Adrenal gland (tissue), 19 donors: ENCODE measurements at places on chromosomes 2 and 18. TPM values are rescaled to one million over a fixed set of nuclear protein-coding genes. Genes with fewer than 3 reads are reported as not detected.

Gene CHRND
- total RNA-seq, result 0.11 TPM

Gene KIAA2012
- total RNA-seq, result not detected

Gene CXCR1
- total RNA-seq, result 0.07 TPM

Gene CRACDL
- 1.7 TPM for total RNA-seq

Gene GPR45
- not detected for total RNA-seq

Gene NEURL3
- total RNA-seq, result not detected

Gene ITGA4
- 14.5 TPM for total RNA-seq

Gene GKN2
- not detected for total RNA-seq

Gene CDCA7
- 0.65 TPM for total RNA-seq

Gene PSMG2
- 99.9 TPM for total RNA-seq

Gene IHH
- 0.11 TPM for total RNA-seq

Gene CERKL
- not detected for total RNA-seq

Gene SGPP2
- total RNA-seq, result 11.2 TPM

Gene BBS5
- total RNA-seq, result 4.8 TPM

Gene KRTCAP3
- 7.1 TPM for total RNA-seq

GRCh38 chr2:224781400-224781799, 65.2 kb upstream of the CCDC195 start:
- no peaks in the 10 kb centered on the region for H3K36me3 ChIP-seq
- no peaks in the 10 kb centered on the region for H3K27me3 ChIP-seq
- H3K27ac ChIP-seq, result peak overlapping the region; percentile 57
- no peak for DNase-seq
- peaks cover 23% of the 10 kb centered on the region for H3K4me1 ChIP-seq
- no peak overlapping the region for H3K4me3 ChIP-seq

DNA sequence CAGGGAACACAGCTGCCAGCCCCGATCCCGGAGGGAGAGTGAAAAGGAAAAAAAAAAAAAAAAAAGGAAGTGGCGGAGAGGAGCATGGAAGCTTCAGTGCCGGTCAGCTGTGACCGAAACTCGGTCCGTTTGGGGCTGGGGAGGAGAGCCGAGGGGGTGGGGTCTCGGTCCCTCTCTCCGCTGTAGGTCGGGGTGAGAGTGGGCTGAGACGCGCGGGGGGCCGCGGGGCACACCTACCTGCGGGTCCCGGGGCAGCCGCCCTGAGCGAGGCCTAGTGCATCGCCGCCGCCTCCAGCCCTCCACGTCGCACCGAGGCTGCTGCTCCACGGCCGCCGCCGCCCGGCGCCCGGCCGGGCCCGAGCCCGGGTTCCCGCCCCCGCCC, 536 bp downstream of the VPS54 start:
- H3K27me3 ChIP-seq, result no peaks in the 10 kb centered on the region
- peak overlapping the region; percentile 49 for H3K4me3 ChIP-seq
- peak; percentile 51 for DNase-seq
- peaks cover 31% of the 10 kb centered on the region for H3K4me1 ChIP-seq
- H3K36me3 ChIP-seq, result no peaks in the 10 kb centered on the region

GRCh38 chr2:27078267-27079194, at the start of gene EMILIN1:
Gene EMILIN1 (plus strand): TSS chr2:27078615. CDS start chr2:27079066, 451 bp downstream.
- DNase-seq, result peak; percentile 86
- no peaks in the 10 kb centered on the region for H3K27me3 ChIP-seq
- peaks cover 6% of the 10 kb centered on the region for H3K36me3 ChIP-seq
- peak within 1 kb of the TSS; percentile 62 for H3K27ac ChIP-seq
- H3K4me1 ChIP-seq, result peaks cover 8% of the 10 kb centered on the region

DNA sequence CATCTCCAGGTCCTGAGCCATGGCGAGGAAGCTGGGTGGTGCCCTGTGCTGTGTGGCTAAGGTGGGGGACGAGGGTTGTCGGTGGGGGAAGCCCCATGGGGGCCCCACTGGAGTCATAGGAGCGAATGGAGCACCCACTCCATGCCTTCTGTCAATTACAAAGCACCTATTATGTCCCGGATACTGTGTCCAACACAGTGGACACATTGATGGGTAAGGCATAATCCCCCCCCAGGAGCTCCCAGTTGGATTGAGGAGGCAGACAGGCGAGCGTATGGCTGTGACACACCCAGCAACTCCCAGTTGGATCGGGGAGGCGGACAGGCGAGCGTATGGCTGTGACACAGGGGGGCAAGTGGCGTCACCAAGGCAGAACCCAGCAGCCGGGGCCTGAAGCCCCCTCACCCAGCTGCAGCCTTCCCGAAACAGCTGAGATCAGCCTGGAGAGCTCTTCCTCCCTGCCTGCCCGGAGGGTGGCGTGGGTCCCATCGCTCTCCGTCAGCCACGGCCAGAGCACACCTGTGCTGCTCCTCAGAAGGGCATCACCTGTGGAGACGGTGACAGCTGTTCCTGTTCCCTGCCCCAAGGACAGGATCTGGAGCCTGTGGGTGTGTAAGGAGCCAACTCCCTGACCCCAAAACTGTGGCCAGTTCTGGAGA, 69.6 kb downstream of the HPCAL1 start:
- H3K27me3 ChIP-seq, result no peaks in the 10 kb centered on the region
- no peak overlapping the region for H3K27ac ChIP-seq
- no peak overlapping the region for H3K4me3 ChIP-seq
- no peak for DNase-seq
- H3K4me1 ChIP-seq, result no peaks in the 10 kb centered on the region

- H3K4me1 ChIP-seq, result no peaks in the 10 kb centered on the region
- H3K27ac ChIP-seq, result no peak overlapping the region
- H3K36me3 ChIP-seq, result no peaks in the 10 kb centered on the region
- DNase-seq, result no peak
- no peak overlapping the region for H3K4me3 ChIP-seq
These were observed 79.8 kb downstream of the DTNA start for GRCh38 chr18:34789768-34790344.

DNA sequence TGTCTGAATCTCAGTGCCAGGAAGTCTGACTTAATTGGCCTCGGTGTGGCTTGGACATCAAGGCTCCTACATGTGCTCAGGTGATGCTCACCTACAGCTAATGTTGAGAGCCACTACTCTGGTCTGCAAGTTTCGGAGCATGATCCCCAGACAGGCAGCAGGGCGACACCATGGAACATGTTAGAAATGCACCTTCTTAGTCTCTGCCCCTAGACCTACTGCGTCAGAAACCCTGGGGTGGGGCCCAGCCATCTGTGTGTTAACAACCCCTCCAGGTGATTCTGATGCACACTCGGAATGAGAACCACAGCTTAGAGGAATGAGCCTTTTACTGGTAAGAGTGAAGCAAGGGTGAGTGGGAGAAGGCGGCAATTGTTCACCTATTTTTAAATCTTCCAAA, 86.9 kb upstream of the NABP1 start:
- no peak overlapping the region for H3K27ac ChIP-seq
- H3K4me3 ChIP-seq, result no peak overlapping the region

GRCh38 chr2:38505779-38506178, 96.9 kb downstream of the HNRNPLL start:
- peaks cover 35% of the 10 kb centered on the region for H3K4me1 ChIP-seq
- H3K27me3 ChIP-seq, result no peaks in the 10 kb centered on the region
- peak overlapping the region; percentile 59 for H3K27ac ChIP-seq
- H3K36me3 ChIP-seq, result no peaks in the 10 kb centered on the region
- DNase-seq, result peak; percentile 77

GRCh38 chr18:79713341-79713740, 33.7 kb downstream of the CTDP1 start:
- no peaks in the 10 kb centered on the region for H3K27me3 ChIP-seq
- H3K4me1 ChIP-seq, result no peaks in the 10 kb centered on the region
- H3K36me3 ChIP-seq, result peaks cover 44% of the 10 kb centered on the region
- H3K27ac ChIP-seq, result no peak overlapping the region
- H3K4me3 ChIP-seq, result no peak overlapping the region
- DNase-seq, result no peak

- H3K27me3 ChIP-seq, result no peaks in the 10 kb centered on the region
- no peaks in the 10 kb centered on the region for H3K36me3 ChIP-seq
- H3K4me1 ChIP-seq, result peaks cover 21% of the 10 kb centered on the region
- peak; percentile 58 for DNase-seq
These were observed 202.4 kb downstream of the KLHL29 start for GRCh38 chr2:23587341-23587880.

DNA sequence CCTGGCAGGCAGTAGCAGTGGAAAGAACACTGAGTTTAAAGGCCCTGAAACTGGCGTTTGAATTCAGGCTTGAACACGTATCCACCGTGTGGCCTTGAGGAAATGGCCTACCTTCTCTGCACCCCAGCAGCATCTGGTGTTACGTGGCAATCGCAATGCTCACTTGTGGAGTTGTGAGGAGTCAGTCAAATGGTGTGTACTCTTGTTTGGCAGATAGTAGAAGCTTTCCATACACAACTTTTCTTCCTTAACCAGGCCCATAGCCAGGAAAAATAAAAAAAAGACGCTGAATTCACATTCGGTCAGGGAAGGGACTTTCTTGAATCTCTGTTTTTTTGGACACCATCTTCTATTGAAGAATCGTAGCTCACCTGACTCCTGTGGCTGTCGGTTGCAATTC, 1101.5 kb upstream of the KLHL29 start:
- no peaks in the 10 kb centered on the region for H3K36me3 ChIP-seq
- H3K4me1 ChIP-seq, result peaks cover 4% of the 10 kb centered on the region
- no peak overlapping the region for H3K4me3 ChIP-seq
- DNase-seq, result no peak
- H3K27ac ChIP-seq, result no peak overlapping the region
- no peaks in the 10 kb centered on the region for H3K27me3 ChIP-seq

- no peaks in the 10 kb centered on the region for H3K4me1 ChIP-seq
- DNase-seq, result no peak
- no peak overlapping the region for H3K4me3 ChIP-seq
- no peaks in the 10 kb centered on the region for H3K27me3 ChIP-seq
- H3K27ac ChIP-seq, result no peak overlapping the region
- no peaks in the 10 kb centered on the region for H3K36me3 ChIP-seq
These were observed 110.6 kb upstream of the ACVR1 start for GRCh38 chr2:157986761-157987160.

DNA sequence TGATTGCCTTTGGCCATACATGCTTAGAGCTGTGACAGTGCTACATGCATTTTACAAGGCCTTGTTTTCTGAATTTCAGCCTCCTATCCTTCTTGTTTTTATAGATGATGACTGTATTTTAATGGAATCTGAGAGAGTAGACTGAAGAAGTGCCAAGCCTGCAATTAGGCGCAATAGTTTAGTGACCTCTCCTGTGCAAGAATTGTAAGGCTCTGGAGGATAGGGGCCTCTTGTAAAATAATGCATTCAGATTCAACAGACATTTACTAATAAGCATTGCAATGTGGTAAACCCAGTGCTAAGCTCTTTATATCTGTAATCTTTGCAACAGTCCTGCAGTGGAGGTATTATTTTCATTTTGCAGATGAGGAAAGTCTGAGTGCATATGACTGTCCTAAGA, 105.5 kb downstream of the TDRD15 start:
- DNase-seq, result no peak
- no peaks in the 10 kb centered on the region for H3K36me3 ChIP-seq
- no peak overlapping the region for H3K4me3 ChIP-seq
- H3K27me3 ChIP-seq, result no peaks in the 10 kb centered on the region
- H3K4me1 ChIP-seq, result no peaks in the 10 kb centered on the region

- no peak overlapping the region for H3K27ac ChIP-seq
- H3K4me3 ChIP-seq, result no peak overlapping the region
- H3K36me3 ChIP-seq, result no peaks in the 10 kb centered on the region
- DNase-seq, result no peak
- H3K4me1 ChIP-seq, result no peaks in the 10 kb centered on the region
These were observed 16.8 kb downstream of the ATP6V1C2 start for GRCh38 chr2:10738192-10738591.

DNA sequence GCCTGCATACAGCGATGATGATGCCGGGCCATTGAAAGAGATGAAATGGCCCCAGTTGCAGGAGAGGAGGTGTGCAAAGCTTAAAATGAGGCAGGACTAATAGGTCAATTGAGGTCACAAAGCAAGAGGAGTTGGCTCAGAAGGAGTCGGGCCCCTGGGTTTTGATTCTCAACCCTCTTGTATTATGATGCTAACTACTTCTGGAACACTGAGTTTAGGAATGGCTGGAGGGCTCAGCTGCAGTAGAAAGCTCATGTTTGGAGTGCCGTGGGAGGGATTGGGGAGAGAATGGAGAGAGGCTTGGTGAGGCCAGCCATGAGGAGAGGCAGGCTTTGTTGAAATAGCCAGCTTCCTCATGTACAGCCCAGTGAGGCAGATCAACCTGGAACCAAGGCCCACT, 4.8 kb downstream of the TNP1 start:
- H3K4me3 ChIP-seq, result no peak overlapping the region
- DNase-seq, result no peak
- no peaks in the 10 kb centered on the region for H3K36me3 ChIP-seq
- H3K27me3 ChIP-seq, result no peaks in the 10 kb centered on the region
- no peaks in the 10 kb centered on the region for H3K4me1 ChIP-seq

DNA sequence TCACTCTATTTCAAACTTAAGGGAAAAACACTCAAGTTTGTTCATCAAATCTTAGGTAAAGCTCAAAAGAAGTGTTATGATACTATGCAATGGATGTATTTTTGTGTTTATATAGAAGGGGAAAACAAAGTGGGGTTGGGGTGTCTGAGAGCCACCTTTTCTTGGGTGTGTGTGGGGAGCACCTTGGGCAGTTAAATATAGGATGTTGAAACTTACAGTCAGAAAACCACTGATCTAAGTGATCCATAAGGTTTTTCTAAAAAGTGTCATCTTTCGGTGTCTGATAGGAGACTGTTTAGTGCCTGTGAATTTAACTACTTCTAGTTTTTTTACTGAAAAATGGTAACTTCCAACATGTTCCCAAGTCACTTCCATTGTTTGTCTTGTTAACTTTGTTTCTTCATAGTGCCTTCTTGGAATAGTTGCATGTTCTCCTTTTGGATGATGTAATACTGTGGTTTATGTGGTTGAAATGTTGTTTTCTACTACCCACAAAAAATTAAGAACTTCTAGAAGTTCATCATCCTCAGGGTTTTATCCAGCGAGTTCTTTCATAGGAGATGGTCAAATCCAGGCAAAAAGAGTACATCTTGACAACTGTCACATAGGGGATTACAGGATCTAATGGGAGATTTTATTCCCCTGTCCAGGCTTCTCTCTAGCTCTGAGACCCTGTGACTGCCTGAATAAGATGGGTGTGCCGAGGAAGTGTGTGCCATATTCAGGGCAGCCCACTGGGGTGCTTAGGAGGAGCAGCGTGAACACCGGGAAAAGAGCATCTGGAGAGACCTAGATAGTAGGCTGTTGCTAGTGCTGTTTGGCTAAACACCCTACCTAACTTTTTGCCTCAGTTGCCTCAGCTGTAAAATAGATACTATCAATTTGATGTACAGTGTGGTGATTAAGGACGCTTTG, 46.2 kb downstream of the CAB39 start:
- H3K27me3 ChIP-seq, result no peaks in the 10 kb centered on the region
- peaks cover 11% of the 10 kb centered on the region for H3K4me1 ChIP-seq
- DNase-seq, result no peak
- H3K27ac ChIP-seq, result no peak overlapping the region

DNA sequence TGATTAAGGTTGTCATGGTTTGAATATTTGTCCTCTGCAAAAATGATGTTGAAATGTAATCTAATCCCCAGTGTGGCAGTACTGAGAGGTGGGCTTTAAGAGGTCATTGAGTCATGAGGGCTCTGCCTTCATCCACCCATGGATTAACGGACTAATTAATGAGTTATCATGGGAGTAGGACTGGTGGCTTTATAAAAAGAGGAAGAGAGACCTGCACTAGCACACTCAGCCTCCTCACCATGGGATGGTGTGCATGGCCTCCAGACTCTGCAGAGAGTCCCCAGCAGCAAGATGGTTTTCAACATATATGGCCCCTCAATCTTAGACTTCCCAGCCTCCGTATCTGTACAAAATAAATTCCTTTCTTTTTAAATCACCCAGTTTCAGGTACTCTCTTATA, 41.0 kb downstream of the DTNB start:
- no peaks in the 10 kb centered on the region for H3K27me3 ChIP-seq
- no peaks in the 10 kb centered on the region for H3K36me3 ChIP-seq
- no peak overlapping the region for H3K27ac ChIP-seq
- H3K4me1 ChIP-seq, result no peaks in the 10 kb centered on the region

- H3K4me1 ChIP-seq, result peaks cover 37% of the 10 kb centered on the region
- H3K36me3 ChIP-seq, result no peaks in the 10 kb centered on the region
- no peaks in the 10 kb centered on the region for H3K27me3 ChIP-seq
- peak; percentile 76 for DNase-seq
These were observed 7.4 kb downstream of the CTDSP1 start for GRCh38 chr2:218406949-218407618.
